ENCODE measurements at places on chromosomes 7 and 10. TPM values are rescaled to one million over a fixed set of nuclear protein-coding genes. Genes with fewer than 3 reads are reported as not detected.

DNA sequence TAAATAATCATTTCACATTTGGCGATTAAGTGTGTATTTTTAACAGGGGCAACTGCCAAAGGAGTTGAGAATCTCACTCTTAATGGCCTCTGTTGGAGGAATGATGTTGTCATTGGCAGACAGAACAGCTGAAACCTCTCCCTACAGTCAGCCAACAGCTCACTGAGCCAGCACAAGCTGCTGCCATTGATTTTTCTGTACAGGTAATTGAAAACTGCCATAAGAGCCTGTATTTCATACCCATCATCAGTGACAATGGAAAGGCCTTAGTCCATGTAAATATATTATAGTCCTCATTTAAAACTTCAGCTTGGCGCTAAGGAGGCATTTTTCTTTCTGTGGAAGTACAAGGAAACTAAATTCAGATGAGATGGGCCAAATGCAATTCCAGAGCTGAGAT, 28.1 kb upstream of the PTN start:
- DNase-seq = no peak

DNA sequence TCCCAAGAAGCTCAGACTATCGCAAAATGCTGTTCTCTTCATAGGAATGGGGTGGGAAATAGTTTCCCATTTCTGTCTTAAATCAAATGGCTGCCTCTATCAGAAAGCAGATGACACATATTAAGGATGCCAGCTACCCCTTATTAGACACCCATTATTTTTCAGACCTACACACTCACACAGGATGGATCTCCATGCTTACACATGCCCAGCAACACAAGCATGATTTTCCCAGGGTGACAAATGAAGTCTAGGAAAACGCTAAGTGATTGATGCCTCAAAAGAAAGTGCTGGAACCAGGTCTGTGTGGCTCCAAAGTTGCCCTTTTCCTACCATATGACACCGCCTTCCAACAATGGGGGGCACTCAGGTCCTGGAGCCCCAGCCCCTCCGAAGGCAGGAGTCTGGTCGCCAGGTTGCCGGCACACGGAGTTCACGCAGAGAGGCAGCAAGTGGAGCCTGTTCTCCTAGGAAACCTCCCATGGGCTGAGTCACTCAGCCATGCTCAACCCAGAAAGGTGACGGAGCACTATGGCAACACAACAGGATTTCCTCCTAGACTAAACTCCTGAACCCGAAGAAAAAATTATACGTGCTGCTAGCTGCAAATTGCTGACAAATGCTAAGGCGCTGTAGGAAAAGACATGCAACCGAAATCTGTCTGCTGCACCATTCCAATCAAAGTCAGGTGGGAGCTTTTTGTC, 19.8 kb downstream of the VOPP1 start:
- no peak for DNase-seq

Gene CAV2
- not detected for total RNA-seq

Gene KIF11
- 85.2 TPM for total RNA-seq

- no peak for DNase-seq
Measured at GRCh38 chr10:21926358-21926925, 77.1 kb downstream of the DNAJC1 start.

Gene H2BK1
- total RNA-seq = 0.76 TPM

DNA sequence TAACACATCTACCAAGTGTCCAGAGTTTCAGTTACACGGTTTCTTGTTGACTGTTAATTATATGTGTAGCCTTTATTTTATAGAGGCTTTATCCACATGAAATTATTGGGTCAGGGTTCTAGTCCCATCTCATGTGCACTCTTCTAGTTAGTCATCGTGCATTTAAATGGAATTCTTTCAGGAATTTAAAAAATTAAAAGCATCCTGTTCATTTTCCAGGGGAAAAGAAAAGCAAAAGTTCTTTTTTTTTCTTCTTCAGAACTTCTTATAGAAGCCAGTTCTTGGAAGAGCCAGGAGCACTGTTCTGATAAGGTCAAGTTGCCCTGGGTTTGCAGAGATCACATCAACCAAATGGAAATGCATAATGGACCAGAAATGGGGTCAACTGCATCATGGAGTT, 324.7 kb downstream of the INHBA start:
- DNase-seq = no peak

- peak; percentile 53 for DNase-seq
Measured at GRCh38 chr10:50260791-50261281, 9.5 kb upstream of the ASAH2 start.

GRCh38 chr10:10327934-10328333, 689.7 kb upstream of the CELF2 start:
- no peak for DNase-seq

GRCh38 chr7:86913709-86914108, 145.7 kb downstream of the ELAPOR2 start:
- no peak for DNase-seq

DNA sequence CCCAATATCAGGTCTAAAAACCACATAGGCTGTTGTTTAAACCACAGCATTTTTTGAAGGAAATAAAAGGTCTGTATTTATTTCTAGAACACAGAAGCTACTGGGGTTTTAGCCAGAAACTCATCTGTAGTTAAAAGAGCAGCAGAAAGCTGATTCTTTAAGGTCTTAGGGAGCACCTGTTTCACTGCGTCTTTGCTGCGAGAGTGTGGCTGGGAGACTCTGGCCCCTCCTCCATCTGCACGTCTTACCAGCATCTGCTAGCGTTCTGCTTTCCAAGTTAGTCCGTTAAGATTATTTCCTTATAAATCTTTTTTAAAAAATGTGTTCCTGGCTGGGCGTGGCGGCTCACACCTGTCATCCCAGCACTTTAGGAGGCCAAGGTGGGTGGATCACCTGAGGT, 95.9 kb downstream of the ADARB2 start:
- DNase-seq = no peak

- DNase-seq = no peak
Measured at GRCh38 chr10:47042780-47043750, 131.8 kb downstream of the PTPN20 start.

- DNase-seq = no peak
Measured at GRCh38 chr7:158450476-158451124, 137.0 kb downstream of the PTPRN2 start.

- DNase-seq = no peak
Measured at GRCh38 chr7:55723621-55723941, 139.0 kb downstream of the SEPTIN14 start.

- no peak for DNase-seq
Measured at GRCh38 chr7:91083855-91084644, 180.2 kb upstream of the FZD1 start.

Gene AMZ1
- total RNA-seq = not detected

Data from activated CD8-positive, alpha-beta T cell treated with anti-CD3 and anti-CD28 coated beads, Interleukin-2, amount 10 ng/mL, durations not matched to agents 7 days and 5 days (primary cell).